Caki2 (cell line): ENCODE measurements at places on chromosomes 7 and 10.
A peak's percentile ranks its signal among the peaks of the same experiment; 100 is the strongest.

GRCh38 chr7:40604601-40605438 is 470.0 kb downstream of the SUGCT start:
- no peak for DNase-seq

GRCh38 chr7:125661006-125661405 is 731.4 kb upstream of the POT1 start:
- DNase-seq, result no peak

DNA sequence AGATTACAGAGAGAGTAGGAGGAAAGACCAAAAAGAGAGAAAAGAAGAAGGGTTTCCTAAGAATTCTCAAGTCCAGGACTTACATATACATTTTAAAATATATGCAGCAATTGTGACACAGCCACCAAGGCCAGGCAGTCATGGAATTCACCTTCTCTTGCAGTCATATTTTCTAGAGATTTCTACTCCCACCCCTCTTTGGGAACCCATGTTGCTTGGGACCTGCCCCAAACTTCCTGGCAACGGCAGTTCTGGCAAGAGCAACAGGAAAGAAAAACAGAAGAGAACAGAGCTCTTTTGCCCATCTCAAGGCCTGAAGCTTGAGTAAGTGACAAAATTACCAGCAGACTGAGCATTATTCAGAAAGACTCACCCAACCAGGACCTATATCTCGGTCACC is 128.3 kb upstream of the ASAH2 start:
- no peak for DNase-seq

DNA sequence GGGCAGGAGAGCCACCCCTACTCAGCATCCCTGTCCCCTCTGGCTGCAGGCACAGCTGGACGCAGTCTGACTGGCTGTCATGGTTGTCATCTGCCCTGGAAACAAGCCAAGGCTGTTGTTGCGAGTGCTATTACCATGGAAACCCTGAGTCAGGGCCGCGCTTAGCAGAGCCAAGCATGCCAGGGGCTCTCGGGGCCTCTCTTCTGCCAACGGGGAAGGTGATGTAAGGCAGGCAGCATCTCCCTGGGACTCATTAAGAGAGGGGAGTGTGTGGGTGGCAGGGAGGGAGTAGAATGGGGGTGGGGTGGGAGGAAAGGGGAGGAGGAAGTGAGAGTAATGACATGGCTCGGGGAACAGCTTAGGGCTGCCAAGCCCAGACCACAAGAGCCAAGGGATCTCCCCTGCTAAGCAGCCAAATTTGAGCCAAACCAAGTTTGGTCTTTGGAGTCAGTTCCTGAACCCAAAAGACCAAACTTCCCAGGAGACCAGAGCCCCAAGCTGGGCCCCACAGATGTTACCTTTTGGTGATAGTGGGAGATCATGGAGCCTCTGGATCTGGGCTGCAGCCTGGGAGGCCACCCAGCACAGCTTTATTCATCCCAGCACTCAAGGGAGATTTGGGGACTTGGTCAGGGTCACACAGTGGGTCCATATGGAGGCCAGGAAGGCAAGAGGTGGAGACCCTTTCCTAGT is 67.6 kb downstream of the TMEM130 start:
- DNase-seq, result peak; percentile 93

DNA sequence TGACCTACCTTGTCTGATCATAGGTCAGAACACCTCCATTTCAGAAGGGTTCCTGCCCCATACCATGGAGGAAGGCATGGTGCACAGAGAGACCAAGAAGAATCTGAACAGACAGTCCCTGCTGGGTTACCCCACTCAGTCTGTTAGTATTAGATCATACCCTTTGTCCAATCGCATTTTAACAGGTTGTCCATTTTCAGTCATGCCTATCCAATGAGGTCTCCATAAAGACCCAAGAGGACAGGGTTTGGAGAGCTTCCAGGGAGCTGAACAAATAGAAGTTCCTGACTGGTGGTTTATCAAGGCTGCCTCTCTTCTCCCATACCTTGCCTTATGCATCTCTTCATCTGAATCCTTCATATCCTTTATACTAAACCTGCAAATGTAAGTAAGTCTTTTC is 21.2 kb upstream of the SLC16A12 start:
- peak; percentile 41 for DNase-seq

DNA sequence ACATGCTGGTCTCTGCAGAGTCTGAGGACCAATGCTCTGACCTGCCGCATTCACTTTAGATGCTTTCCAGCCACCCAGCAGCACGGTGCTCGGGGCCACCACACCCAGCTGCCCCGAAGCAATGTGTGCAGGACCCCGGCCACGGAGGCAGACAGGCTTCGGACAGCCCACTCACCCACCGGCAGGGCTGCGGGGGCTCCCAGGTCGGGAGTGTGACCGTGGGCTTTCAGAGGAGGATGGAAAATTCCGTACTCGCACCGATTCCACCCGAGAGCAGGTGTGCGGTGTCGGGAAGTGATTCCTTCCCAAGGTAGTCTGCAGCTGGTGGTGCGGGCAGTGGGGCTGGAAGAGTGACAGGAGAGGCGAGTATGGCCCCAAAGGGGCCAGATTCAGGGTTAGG is 190.9 kb downstream of the DNAJB6 start:
- no peak for DNase-seq

DNA sequence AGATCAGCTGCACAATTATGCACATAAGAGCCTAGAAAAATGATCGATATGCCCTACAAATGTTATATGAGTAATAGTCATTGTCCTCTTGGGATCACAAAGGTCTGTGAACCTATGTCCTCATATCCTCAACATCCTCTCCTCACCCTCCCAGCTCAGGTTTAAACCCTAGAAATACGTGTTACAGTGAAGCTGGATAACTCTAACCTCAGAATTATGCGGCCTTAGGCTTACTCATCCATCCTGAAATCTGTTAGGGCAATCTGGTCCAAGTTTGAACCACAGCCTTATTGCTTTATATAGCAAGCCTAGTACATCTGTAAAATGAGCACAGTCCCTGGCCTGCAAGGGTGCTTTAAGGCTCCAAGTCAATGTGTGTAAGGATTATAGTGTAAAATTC is 84.2 kb upstream of the FRMD4A start:
- DNase-seq, result no peak

- DNase-seq, result no peak
These were observed 16.1 kb upstream of the SEC61G start for GRCh38 chr7:54774785-54775740.

DNA sequence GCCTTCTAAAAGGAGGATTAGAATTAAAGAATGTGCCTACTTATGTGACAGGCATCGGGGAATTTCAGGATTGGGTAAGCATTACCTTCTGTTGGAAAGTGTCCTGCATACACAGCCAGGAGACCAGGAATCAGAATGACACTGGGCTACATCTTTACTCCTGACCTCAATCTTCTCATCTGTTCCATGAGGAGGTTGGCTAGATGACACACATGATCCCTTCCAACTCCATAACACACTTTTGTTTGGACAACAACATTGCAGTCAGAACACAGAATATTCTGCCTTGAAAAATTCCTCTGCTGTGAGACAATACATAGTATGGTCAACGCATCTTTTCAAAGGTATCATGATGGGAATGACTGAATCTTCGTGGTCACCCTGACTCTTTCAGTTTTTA is 1281.2 kb upstream of the SORCS1 start:
- no peak for DNase-seq

DNA sequence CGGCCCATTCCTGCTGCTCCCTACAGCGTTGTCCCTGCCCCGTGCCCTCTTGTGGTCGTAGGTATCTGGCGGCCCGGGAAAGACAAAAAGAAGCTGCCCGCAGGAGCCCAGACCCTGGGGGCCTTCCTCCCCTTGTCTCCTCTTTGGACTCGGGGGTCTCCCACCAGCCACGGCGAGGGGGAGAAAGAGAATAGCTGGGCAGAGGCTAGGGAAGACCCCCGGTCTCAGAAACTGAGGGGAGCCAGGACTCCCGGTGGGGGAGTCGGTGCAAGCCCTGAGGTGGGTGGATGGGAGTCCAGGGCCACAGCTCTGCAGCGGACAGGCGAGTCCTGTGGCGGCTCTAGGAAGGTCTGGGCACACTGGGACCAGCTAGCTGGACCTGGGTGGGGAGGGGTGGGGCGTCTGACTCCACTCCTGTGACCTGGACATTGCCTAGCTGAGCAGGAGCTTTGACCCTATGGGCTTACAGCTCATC is 1.3 kb upstream of the SH2D4B start:
- DNase-seq, result no peak

GRCh38 chr10:130380056-130380455 is 243.9 kb downstream of the GLRX3 start:
- DNase-seq, result no peak

- DNase-seq, result no peak
These were observed 83.2 kb upstream of the SGCE start for GRCh38 chr7:94739180-94739579.

GRCh38 chr7:38502289-38502688 is 128.9 kb downstream of the AMPH start:
- no peak for DNase-seq

DNA sequence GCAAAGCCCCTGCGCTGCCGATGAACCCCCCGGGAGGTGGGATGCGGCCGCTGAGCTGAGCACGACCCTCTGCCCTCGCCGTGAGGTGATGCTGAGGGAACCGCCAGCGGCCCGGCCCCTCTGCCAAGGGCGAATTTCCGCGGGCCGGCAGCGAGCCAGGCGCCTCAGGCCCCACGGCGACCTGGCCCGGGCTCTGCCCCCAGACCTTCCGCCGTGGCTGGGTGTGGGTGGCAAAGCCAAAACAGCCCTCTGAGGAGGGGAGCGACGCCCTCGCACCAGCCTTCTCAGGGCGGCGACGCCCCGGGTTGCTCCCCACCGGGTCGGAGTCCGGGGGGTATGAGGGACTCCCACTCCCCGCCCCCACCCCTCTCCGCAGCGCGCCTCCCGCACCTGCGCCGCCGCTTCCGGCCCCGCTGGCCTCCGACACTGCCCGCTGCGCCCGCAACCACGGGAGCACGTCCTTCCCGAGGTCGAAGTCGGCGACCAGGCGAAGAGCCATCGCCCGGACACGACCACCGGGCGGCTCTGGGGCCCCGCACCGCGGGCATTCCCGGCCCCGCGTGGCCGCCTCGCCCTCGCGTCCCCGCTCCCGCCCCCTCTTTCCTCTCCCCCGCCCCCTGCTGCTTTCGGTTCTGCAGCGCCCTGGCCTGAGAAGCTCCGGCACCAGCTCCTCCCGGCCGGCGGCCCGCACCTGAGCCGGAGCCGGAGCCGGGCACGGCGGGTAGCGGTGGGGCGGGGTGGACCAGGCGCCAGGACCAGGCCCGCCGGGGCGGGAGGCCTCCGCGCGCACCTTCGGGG is at the start of gene GSAP:
TSS of gene GSAP (minus strand) at position 527 of the 798 bp plus-strand sequence. CDS start at position 499, 28 bp downstream.
- DNase-seq, result peak; percentile 74

- no peak for DNase-seq
These were observed 157.5 kb upstream of the PLXDC2 start for GRCh38 chr10:19658622-19659233.

GRCh38 chr10:15267496-15267895 is 99.0 kb upstream of the NMT2 start:
- DNase-seq, result no peak

DNA sequence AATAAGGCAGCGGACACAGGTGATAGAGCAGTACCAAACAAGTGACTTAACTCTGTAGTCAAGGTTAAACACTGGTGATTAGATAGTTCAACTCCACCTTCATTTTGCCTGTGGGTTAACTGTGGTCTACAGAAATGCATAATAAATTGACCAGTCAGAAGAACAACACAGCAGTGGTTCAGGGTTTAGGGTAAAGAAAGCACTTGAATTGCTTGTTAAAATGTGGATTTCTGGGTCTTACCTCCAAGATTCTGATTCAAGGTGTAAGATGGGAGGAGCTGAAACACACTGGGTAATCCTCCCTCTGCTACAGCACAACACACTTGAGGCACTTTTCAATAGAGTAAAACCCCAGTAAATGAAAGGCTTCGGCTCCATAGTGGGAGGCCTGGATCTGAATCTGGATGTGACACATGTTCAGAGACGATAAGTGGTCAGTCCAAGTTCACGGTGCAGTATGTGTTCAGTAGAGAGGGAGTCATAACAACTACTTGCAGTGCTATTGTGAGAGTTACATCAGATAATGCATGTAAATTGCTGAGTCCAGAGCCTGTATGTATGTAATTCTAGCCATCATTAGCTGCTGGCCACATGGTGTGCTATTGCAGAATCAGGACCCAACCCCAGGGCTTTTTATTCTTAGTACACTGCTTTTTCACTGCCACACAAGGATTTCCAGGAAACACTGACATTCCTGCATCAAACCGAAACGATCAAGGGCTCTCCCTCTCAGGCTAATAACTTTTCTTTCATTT is 141.7 kb downstream of the SORCS1 start:
- no peak for DNase-seq

DNA sequence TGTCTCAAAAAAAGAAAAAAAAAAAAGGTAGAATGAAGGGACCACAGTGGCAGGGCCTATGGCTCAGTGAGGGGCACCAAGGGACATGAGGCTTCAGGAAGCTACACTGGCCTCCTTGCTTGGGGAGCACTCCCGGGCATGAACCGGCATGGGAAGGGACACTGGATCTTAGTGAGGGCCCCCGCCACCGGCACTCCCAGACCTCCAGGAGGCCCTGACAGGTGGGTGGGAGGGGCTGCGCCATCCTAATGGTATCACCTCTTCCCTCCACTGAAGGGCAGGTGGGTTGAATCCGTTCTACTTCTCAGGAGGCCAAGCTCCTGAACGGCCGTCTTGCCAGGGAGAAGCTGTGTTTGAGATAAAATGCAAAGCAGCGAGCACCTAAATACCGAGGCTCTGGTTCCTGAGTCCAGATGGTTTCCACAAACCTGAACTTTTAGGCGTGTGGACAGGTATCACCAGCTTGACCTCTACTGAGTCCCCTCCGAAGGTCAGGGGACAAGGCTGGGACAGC is 69.8 kb downstream of the C10orf143 start:
- no peak for DNase-seq

DNA sequence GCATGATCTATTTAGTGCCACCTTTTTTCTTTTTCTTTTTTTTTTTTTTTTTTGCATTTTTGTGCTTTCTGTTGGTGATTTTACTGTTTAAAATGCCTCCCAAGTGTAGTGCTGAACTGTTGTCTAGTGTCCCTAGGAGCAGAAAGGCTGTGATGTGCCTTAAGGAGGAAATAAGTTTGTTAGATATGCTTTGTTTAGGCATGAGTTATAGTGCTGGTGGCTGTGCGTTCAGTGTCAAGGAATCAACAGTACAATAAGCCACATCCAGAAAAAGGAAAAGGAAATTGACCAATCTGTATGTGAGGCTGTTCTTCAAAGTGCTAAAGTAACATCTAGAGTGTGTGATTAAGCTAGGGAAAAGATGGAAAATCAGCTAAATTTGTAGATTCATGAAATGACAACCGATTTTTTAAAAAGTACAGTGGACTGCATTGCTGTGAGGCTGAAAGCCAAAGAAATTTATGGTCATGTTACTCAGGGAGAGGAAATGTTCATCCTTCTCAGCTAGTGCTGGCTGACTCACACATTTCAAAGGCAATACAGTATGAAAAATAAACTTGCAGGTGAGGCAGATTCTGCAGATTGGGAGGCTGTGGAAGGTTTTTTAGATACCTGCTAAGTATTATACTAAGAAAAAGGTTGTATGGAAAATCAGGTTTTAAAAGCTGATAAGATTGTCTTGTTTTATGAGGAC is 122.7 kb upstream of the ADCY1 start:
- DNase-seq, result no peak

DNA sequence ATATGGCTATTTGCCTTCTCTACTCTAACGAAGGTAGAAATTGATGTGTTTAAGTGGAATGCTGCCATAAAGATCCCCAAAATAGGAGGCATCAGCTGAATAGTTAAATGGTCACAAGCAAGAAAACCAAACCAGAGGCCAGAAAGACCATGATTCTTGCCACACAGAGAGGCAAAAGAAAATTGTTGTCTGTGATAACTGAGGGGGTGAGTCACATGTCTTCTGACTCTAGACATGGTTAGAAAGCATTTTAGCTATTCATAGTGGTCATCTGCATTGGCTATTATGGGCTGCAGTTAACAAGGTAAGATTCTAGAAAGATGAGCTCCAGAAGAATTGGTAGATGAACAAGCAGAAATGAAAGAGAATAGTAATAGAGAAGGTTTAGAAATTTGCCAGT is 361.4 kb upstream of the NPSR1 start:
- no peak for DNase-seq
